ENCODE measurements at places on chromosomes 13 and 19.

DNA sequence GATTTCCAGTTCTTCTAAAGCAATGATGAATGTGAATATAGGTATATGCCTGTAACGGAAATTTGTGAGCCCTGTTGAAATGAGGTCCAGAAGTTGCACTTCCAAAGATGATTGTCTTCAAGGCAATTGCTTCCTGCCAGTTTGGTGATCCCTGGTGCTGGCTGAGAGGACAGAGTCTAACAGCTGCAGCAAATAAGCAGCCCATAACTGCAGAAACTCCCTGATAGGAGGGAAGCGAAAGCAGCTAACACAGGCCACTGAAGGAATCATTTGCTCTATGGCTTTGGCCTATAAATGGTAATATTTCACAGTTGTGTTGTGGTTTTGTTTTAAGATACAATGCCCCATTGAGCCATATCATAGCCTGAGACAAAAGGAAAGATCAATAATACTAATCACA lies 451.5 kb upstream of the MIR17HG start:
- DNase-seq, result no peak

DNA sequence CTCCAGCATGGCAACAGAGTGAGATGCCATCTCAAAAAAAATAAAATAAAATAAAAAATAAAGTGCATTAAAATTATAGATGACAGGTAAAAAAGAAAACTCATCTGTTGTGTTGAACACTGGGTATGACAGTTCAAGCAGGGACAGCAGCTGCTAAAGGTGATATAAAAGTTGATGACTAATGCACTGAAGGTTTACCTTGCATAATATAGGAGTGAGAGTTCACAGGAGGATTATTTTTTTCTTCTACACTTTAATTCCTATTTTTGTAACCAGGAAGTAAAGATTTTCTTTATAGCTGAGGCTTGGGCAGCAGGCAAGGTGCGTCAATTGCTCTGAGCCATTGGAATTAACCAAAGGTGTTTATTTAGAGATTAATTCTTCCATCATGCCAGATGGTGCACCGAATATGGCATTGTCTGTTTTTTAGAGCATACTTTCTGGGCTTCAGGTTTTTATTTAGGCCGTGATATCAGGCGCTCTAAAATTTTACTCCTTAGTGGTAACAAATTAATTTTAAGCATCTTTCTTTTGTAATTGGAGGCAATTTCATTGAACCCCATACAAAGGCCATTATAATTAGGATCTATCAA lies 337.0 kb upstream of the SLC10A2 start:
- DNase-seq, result no peak

DNA sequence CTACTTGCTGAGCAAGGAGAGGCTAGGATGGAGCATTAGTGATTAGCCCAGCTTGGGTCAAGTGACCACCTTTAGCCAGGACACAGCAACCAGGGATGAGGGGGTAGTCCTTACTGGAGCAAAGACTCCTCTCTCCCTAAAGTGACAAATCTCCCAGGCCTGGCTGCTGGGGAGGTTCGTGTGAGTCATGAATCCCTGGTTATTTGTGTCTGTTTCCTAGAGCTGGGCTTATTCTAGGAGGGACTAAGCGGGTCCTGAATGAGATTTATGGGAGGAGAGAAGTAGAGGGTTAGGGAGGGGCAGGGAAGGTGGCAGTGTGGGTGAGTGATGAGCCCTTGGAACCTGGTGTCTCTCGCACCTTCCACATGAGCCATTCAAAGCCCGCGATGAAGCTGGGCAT lies 487.3 kb downstream of the TSHZ3 start:
- DNase-seq, result no peak

DNA sequence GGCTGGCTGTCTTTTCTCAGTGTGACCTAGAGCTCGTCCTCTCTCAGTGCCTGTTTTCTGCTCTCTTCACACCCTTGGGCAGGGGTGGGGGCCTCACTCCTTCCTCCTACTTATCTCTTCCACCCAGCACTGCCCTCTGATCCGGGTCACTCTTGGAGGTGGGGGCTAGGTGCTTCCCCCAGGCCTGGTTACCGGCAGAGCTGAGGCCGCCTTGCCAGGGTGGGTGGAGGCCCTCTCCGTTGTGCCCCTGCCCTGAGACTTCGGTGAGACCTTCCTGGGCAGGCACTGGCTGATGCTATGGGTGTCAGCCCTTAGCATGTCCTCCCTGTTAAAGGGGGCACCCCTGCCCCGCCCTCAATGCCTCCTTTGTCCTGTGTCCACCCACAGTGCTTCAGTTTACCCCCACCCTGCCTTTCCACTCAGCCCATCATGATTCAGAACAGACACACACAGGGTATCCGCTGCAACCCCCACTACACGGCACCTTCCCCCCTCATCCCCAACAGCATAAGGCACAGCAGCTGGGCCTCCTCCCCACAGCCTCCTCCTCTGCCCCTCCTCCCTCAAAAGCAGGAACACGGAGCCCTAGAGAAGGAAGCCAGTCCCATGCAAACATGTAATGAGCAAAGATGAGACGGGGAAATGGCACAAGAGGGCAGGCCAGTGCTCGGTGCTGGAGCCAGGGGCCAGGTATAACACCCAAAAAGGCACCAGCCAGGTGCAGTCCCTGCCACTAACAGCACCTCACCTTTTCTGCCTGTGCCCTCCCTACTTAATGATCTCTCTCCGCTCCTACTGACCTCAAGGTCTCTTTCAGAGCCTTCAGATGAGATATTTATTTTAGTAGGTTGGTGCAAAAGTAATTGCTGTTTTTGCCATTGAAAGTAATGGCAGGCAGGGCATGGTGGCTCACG lies 9.8 kb downstream of the ZGLP1 start:
- DNase-seq, result no peak

GRCh38 chr19:10916602-10917001 lies 11.8 kb downstream of the YIPF2 start:
- DNase-seq, result no peak

DNA sequence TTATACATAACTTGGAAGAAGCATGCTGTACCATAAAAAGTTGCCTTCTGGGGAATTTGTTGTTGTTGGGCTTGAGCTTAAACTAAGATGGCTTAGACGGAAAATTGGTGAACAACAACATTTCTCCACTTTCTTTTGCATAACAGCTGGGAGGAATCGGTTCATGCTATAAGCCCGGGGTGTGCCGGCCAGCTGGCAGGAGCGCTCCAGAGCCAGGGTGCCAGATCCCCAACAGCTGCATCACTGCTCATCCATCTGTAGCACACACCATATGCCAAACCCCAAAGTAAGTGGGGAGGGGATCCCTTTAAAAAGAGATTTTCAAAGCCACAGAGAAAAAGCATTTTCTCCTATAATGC lies 419.5 kb upstream of the ARGLU1 start:
- no peak for DNase-seq

DNA sequence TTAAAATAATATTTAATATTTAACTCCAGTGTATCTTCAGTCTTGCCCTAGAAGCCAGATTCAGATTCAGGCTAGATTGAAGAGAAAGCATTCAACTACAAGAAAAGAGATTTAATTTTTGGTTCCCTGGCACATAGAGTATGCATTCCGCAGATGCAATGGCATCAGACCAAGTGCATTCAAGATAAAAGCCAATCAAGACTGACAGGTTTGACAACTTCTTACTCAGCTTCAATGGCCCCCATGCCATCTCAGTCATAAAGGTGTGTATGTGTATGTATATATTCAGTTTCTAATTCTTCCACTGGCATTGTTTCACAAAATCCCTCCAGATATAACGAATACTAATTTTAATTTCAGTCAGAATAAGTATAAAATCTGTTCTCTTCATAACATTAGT lies 650.8 kb upstream of the GPC6 start:
- no peak for DNase-seq

- DNase-seq, result no peak
Observed at GRCh38 chr13:35208587-35208986, 266.5 kb downstream of the NBEA start.

DNA sequence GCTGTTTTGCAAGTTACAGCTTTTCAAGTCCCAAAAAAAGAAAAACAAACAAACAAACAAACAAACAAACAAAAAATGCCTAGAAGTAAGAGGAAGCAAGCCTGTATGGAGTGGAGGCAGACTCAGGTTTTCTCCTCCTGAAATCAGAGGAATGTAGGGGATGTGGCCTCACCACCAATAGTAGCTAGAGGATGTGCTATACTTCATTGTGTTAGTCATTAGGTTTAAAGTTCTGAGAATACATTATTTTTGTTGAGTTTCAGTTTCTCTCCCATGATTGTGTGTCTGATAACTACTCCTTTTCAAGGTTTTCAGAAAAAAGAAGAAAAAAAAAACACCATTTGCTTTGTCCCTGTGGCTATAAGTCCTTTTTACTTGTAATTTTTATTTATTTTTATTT lies 524.5 kb downstream of the GPC6 start:
- DNase-seq, result no peak

- DNase-seq, result peak; percentile 72
Observed at GRCh38 chr19:6062274-6062673, 48.0 kb downstream of the RFX2 start.
